Endothelial cell of umbilical vein (primary cell): ENCODE measurements at places on chromosomes 4 and X. TPM values are rescaled to one million over a fixed set of nuclear protein-coding genes. Genes with fewer than 3 reads are reported as not detected.
A peak's percentile ranks its signal among the peaks of the same experiment; 100 is the strongest.

DNA sequence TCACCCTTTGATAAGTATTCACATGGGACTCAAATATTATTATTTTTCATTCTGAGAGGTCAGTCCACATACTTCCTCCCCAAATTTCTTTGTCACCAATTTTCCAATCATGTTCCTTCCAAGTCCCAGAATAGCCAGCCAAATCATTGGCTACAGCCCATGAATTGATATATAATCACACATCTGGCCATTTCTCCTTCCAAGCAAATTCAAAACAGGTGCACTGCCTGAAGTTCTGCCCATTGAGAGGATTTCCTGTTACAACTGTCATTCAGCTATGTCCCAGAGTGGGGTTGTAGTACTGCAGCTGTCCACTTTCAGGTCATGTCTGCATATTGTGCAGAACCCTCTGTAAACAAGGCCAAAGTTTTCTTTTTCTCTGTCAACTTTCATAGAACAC is 347.8 kb downstream of the GRID2 start:
- DNase-seq = no peak

DNA sequence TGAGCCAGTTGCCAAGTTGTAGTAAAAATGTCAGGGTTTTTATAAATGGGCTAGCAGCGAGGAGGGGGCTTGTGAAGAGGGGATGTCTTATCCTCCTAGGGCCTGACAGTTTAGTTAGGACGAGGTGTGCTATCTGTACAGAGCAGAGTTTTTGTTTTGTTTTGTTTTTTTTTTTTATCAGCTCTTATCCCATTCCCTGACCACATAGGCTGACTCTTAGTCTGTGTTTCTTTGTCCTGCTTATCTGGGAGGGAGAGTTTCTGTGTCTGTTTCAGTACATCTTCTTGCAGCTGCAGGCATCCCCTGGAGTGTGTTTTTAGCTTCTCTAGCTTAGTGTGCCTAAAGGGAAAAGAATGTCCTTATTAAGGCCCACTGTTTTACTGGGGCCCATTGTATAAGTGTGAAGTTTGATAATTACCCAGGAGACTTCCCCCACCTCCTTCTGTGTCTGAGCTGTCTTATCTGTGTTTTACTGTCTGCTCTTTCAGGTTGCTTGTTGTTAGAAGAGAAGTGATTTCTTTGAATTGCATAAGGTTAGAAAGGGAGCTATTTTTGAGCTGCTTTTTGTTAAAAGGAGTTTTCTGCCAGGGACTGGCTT is 32.0 kb downstream of the PAGE2 start:
- DNase-seq = peak; percentile 6

GRCh38 chrX:24399550-24399949 is 39.1 kb downstream of the SUPT20HL1 start:
- peak; percentile 1 for DNase-seq

DNA sequence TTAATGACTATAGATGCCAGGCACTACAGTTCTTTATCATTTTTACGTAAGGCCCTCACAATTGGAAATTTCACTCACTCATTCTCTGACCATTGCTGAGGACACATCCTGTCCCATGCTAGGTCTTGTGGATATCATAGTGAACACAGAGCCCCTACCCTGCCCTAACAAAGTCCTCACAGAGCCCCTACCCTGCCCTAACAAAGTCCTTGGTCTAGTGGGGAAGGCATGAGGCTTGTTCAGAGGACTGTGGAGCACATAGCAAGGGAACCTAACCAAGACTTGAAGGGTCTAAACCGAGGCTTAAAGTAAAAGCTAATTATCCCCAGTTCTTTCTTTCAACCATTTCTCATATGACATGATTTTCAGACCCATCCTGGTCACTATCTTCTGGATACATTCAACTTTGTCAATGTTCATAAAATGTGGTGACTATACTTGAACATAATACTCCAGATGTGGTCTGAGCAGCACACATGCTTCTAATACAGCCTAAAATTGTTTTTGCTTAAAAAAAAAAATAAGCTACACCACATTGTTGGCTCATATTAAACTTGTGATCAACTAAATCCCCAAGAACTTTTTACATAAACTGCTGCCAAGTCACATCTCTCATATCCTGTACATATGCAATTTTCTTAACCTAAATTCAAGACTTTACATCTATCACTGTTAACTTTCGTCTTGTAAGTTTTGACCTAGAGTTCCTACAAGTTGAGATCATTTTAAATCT is 77.0 kb downstream of the GPC3 start:
- no peak for DNase-seq

DNA sequence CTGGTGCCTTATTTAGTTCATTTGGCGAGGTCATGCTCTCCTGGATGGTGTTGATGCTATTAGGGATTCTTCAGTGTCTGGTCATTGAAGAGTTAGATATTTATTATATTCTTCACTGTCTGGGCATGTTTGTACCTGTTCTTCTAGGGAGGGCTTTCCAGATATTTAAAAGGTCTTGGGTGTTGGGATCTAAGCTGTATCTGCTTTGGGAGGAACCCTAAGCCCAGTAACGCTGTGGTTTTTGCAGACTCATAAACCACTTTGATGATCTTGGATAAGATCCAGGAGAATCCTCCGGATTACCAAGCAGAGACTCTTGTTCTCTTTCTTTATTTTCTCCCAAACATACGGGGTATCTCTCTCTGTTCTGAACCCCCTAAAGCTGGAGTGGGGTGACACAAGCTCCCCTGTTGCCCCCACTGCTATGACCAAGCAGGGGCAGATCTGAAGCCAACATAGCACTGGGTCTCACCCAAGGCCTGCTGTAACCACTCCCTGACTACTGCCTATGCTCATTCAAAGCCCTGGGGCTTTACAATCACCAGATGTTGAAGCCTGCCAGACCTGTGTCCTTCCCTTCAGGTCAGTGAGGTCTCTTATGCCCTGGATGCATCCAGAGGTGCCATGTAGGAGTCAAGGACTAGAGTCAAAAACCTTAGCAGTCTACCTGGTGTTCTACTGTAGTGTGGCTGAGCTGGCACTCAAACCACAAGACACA is 187.6 kb downstream of the GUCY2F start:
- DNase-seq = no peak

GRCh38 chr4:83230928-83231327 is 53.7 kb downstream of the COQ2 start:
- DNase-seq = no peak

DNA sequence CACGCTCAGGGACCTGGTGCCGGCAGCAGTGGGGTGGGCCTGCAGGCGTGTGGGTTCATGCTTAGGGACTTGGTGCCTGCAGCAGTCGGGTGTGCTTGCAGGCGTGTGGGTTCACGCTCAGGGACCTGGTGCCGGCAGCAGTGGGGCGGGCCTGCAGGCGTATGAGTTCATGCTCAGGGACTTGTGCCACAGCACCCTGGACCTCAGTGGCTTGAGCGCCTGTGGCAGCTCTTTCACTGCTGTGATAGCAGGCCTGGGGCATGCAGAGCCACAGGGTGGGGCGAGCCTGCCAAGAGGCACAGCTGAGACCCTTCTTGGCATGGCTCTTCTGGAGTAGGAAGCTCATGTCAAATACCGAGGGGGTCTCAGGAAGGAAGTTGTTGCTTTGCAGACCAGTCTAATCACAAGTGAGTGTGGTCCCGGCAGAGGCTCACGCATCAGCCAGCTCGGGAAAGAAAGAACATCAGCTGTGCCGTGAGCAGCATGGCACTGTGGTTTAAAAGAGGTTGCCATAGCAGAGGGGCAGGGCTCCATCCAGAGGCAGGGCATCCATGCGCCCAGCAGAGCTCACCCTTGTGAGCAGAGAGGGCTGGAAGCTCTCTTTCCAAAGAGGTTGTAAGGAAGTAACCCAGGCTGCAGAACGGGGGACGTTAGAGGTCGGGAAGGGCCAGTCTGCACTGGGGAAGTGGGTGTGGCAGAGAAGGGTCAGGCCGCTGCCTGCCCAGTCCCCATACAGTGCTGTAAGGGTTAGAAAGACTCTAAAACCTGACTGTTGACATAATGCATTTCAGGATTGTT is 21.1 kb downstream of the PIGG start:
- no peak for DNase-seq

GRCh38 chr4:27084685-27085361 is 224.2 kb downstream of the STIM2 start:
- peak; percentile 39 for DNase-seq

The TEX13C gene
- not detected in 2 replicates for total RNA-seq

The SUPT20HL1 gene
- total RNA-seq = not detected in 2 replicates

The GUCY2F gene
- not detected in 2 replicates for total RNA-seq

The OGT gene
- 128 and 129 TPM in 2 replicates for total RNA-seq

The ARHGAP6 gene
- 0.69 and 1.4 TPM in 2 replicates for total RNA-seq
